ENCODE measurements at places on chromosomes 16 and 17.

DNA sequence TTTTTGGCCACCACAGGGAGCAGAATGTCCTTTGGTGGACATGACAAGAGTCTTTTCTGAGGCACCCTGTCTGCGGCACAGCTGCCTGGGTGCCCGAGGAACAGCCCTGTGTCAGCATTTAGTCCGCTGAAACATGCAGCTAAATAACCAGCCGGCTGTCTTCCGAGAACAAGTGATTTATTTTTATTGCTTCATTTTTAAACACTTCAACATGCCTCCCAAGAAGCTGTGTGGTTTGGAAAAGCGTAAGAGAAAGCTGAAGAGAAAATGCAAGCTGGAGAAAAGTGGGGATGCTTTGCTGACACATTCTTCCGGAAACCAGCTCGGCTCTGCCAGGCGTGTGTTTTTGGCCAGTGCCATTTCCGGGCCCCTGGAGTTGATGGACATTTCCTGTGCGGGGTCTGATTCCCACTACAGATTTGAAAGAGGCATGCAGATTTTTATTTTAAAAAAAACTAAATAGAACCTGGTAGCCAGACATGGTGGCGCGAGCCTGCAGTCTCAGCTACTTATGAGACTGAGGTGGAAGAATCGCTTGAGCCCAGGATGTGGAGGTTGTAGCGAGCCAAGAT, 94.7 kb downstream of the SEC14L1 start:
- DNase-seq: peak; percentile 85

DNA sequence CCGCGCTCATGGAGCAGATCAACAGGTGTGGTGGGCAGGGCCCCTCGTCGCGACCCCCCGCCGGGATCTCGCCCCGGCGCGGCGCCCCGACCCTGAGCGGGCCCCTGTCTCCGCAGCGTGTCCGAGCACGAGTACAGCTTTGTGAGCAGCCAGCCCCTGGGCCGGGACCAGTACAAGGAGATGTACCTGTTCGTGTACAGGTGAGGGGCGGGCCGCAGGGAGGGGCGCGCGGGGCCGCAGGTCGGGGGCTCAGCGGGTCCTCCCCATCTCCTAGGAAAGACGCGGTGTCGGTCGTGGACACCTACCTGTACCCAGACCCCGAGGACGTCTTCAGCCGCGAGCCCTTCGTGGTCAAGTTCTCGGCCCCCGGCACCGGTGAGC, 848 bp downstream of the DNASE1L2 start:
- no peak for DNase-seq

- no peak for DNase-seq
Measured at GRCh38 chr17:33725675-33726271, 432.7 kb upstream of the ASIC2 start.

GRCh38 chr16:81473969-81474959, 29.7 kb downstream of the CMIP start:
- DNase-seq: no peak

- DNase-seq: no peak
Measured at GRCh38 chr16:82567175-82567574, 59.6 kb upstream of the CDH13 start.

DNA sequence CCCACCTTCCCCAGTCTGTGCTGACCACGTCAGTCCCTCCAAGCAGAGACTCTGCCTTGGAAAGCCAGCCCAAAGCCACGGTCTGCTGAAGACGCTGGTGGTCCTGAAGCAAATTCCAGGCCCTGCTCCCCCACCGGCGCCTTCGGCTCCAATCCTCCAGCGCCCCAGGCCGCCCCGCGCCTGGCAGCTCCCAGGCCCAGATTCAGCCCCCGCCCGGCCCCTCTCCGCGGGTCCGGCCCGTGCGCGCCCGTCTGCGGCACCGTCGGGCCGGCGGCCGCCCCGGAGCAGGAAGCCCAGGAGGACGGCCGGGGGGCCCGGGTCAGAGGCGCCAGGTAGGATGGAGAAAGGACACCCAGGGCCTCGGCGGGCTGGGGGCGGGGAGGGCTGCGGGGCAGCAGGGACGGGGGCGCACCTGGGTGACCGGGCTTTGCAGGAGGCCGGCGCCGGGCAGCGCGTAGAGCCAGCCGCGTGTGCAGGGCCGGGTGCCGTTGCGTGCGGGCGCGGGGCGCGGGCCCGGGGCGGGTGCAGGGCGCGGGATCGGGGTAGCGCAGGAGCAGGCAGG, 594 bp upstream of the SLC22A31 start:
- DNase-seq: no peak
